ENCODE measurements at places on chromosomes 7 and 10. TPM values are rescaled to one million over a fixed set of nuclear protein-coding genes. Genes with fewer than 3 reads are reported as not detected.

FLNC gene
- total RNA-seq, result 0.28 TPM

GDF2 gene
- total RNA-seq, result not detected

DRGX gene
- total RNA-seq, result not detected

ITPRID1 gene
- total RNA-seq, result 0.05 TPM

NAMPT gene
- total RNA-seq, result 35.7 TPM

MSRB2 gene
- total RNA-seq, result 12.4 TPM

ZNF853 gene
- total RNA-seq, result 5.9 TPM

PRF1 gene
- total RNA-seq, result 0.16 TPM

MUC12 gene
- total RNA-seq, result not detected

SRRM3 gene
- total RNA-seq, result 1.7 TPM

ENTPD1 gene
- total RNA-seq, result 6.0 TPM

AMPH gene
- 1.5 TPM for total RNA-seq

PNLIPRP3 gene
- not detected for total RNA-seq

PRPF18 gene
- total RNA-seq, result 9.0 TPM

SHTN1 gene
- total RNA-seq, result 31.6 TPM

ZNF488 gene
- total RNA-seq, result not detected

CPA1 gene
- total RNA-seq, result 23,098 TPM

AKR1D1 gene
- not detected for total RNA-seq

ZNF425 gene
- total RNA-seq, result 0.52 TPM

LOXL4 gene
- total RNA-seq, result 6.7 TPM

CD36 gene
- 12.0 TPM for total RNA-seq

GRM8 gene
- 0.92 TPM for total RNA-seq

LSM8 gene
- total RNA-seq, result 14.1 TPM

KCND2 gene
- 1.2 TPM for total RNA-seq

STAM gene
- 15.4 TPM for total RNA-seq

TMEM184A gene
- 25.6 TPM for total RNA-seq

RNF148 gene
- total RNA-seq, result 0.79 TPM

WEE2 gene
- 0.12 TPM for total RNA-seq

PDZD7 gene
- total RNA-seq, result 0.18 TPM

GPR85 gene
- 0.12 TPM for total RNA-seq

SGMS1 gene
- total RNA-seq, result 13.2 TPM

ARHGAP22 gene
- 1.6 TPM for total RNA-seq

CNPY1 gene
- total RNA-seq, result not detected

TAS2R16 gene
- not detected for total RNA-seq

GBX1 gene
- not detected for total RNA-seq

PHKG1 gene
- total RNA-seq, result 0.65 TPM

NRCAM gene
- total RNA-seq, result 40.6 TPM

GOT1 gene
- total RNA-seq, result 13.5 TPM

TEX47 gene
- total RNA-seq, result not detected

RSPH10B2 gene
- total RNA-seq, result not detected

PLXDC2 gene
- 3.4 TPM for total RNA-seq

NPM3 gene
- total RNA-seq, result 13.2 TPM

ACTL6B gene
- 0.55 TPM for total RNA-seq

All from pancreas (tissue), 10 donors.